ENCODE measurements at places on chromosomes 11 and 22. TPM values are rescaled to one million over a fixed set of nuclear protein-coding genes. Genes with fewer than 3 reads are reported as not detected.

DNA sequence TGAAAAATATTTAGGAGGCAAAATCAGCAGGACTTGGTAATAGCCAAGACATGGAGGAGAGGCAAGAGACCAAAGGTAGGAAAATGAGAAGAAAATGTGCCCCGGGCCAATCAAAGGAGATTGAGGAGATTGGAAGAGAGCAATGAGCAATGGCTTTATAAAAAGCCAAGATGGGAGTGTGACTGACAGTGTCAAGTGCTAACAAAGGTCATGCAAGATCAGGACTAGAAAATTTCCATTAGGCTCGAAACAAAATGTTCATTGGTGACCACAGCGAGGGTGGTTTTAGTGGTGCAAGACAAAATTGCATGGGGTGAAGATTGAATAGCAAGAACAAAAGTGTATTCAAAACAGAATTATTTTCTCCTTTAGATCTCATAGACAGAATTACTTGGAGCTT is 45.2 kb upstream of the TBCEL start:
- H3K27ac ChIP-seq = no peak overlapping the region
- no peaks in the 10 kb centered on the region for H3K36me3 ChIP-seq
- H3K4me1 ChIP-seq = no peaks in the 10 kb centered on the region
- DNase-seq = no peak
- H3K27me3 ChIP-seq = no peaks in the 10 kb centered on the region

DNA sequence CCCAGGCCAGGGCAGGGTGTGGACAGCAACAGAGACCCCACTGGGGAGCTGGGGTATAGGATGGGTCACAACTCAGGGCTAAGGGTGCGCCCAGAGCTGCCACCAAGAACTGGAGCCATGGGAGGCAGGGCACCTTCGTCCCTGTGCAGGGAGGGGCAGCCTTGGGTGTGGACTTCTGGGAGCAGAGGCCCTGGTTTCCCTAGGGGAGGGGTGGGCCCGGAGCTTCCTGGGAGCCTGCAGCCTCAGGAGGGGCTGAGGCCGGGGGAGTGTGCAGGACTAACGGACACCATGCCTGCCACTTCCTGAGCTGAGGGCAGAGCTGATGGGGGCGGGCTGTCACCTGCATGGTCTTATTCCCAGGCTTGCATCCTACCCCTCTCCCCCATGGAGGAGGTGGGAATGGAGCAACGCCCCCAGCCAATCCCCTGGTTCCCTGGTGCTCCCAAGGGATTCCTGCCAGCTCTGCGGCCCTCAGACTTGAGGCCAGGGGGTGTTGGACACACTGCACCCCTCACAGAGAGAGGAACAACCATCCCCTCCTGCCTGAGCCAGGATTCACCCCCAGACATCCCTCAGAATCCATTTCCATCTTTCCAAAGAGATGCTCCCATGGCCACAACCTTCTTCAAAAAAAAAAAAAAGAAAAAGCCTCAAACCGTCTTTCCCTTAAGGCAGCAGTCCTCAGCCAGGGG is 225.7 kb downstream of the CTTN start:
- no peaks in the 10 kb centered on the region for H3K36me3 ChIP-seq
- H3K27ac ChIP-seq = no peak overlapping the region
- no peak for DNase-seq
- no peaks in the 10 kb centered on the region for H3K27me3 ChIP-seq

GRCh38 chr22:39520226-39521105 is at the start of gene ATF4:
Gene ATF4, plus strand, starts transcription at chr22:39520562. Its CDS starts 884 bp downstream, at chr22:39521446.
- peaks cover 62% of the 10 kb centered on the region for H3K36me3 ChIP-seq
- peak within 1 kb of the TSS; percentile 98 for H3K27ac ChIP-seq
- H3K27me3 ChIP-seq = no peaks in the 10 kb centered on the region
- H3K4me1 ChIP-seq = no peaks in the 10 kb centered on the region
- peak within 1 kb of the TSS; percentile 92 for H3K4me3 ChIP-seq
- peak; percentile 96 for DNase-seq

- H3K4me3 ChIP-seq = no peak overlapping the region
- H3K36me3 ChIP-seq = no peaks in the 10 kb centered on the region
- no peaks in the 10 kb centered on the region for H3K27me3 ChIP-seq
- DNase-seq = no peak
- no peak overlapping the region for H3K27ac ChIP-seq
- H3K4me1 ChIP-seq = no peaks in the 10 kb centered on the region
These were observed 123.4 kb downstream of the CYP2R1 start for GRCh38 chr11:14768526-14769188.

The LMNTD2 gene
- total RNA-seq = 1.3 TPM
